ENCODE measurements at places on chromosomes 4 and X. TPM values are rescaled to one million over a fixed set of nuclear protein-coding genes. Genes with fewer than 3 reads are reported as not detected.

Gene FAM9B
- total RNA-seq: not detected

GRCh38 chr4:172631832-172632231 lies 536.8 kb upstream of the GALNT7 start:
- ATAC-seq: no peak

Gene IL1RAPL1
- total RNA-seq: 0.12 TPM

Gene AWAT1
- total RNA-seq: not detected

GRCh38 chr4:115213716-115214115 lies 100.3 kb upstream of the NDST4 start:
- ATAC-seq: no peak

DNA sequence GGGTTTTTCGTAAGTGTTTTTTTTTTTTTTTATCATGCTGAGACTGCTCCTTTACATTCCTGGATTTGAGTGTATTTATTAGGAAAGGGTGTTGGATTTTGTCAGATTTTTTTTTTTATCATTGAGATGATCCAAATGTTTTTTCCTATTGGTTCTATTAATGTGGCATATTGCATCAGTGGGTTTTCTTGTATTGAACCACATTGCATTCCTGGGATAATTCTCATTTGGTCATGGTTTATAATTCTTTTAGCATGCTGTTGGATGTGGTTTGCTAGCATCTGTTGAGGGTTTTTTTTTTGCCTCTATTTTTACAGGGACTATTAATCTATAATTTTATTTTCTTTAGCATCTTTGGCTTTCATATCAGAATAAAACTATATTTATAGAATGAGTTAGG lies 28.8 kb downstream of the COL4A5 start:
- ATAC-seq: no peak

GRCh38 chr4:40858962-40859361 lies 109.2 kb downstream of the NSUN7 start:
- no peak for ATAC-seq

Gene KCNIP4
- not detected for total RNA-seq

DNA sequence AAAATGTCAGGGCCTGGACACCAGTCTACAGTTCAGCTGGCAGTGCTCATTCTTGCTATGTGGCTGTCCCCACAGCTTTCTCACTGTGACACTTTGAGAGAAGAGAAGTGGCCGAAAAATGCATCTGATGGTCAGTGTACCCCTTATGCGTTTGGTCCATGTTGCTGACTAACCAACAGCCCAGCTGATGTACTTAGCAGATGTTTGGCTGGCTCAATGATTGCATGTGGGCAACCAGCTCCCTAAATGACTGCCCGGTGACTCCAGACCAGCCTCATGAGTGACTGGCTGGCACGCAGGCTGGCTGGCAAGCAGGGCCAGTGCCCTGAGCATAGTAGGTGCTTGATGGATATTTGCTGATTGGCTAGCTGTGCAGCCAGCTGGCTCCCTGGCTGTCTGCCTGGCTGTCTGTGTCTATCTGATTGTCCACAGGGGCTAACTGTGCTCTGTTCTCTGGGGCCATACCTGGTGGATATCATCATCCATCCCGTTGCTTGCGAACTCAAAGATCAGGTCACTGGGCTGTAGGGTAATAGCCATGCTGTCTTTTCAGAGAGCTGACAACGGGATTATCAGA lies 29.4 kb downstream of the ELF4 start:
- ATAC-seq: no peak

GRCh38 chr4:170723171-170723570 lies 633.4 kb upstream of the AADAT start:
- ATAC-seq: no peak

Gene XK
- total RNA-seq: 2.7 TPM

DNA sequence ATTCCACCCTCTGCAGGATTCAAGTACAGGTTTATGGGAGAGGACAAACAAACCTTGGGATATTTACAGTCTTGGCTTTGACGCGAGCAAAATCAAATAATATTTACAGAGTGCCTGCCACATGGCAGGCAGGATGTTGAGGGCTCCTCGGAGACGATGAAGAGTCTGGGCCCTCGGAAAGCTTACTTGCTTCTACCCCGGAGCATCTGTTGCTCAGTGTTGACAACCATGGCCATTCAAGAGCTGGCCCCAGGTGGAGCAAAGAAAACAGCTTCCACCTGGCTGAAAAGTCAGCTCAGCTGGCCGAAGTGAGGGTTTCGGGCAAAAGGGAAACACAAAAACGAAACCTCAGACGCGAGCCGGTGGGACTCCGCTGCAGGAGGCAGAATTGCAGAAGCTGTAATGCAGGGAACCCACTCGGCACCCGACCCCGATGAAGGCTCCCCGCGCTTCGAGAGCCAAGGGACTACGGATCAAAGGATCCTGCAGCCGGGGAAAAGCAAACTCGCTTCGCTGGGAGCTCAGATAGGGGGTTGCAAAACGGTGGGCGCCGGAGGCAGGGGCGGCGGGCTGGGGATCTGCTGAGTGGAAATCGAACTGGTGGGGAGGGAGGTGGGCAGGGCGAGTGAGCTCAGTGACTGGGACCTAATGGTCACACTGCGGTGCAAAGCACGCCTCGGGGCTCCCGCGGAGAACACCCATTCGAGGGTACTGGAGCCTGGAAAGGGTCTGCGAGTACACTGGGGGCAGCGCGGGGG lies 805 bp downstream of the ATP8A1 start:
- peak; percentile 9 for ATAC-seq

DNA sequence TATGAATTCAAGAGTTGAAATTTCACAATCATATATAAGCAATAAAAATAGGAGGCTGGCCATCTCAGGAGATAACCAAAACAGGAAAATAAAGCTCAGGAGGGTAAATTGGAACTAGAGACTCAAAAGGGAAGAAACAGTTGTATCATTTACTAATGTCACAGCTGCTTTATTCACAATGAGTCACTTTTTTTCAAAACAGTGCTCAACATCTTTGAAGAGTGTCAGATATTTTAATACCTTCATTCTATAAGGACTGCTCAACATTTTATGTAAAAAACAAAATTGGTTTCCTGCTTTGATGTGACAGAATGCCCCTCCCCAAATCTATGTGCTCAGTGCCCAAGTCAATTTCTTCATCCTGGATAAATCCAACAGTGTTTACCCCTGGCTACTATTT lies 97.7 kb downstream of the DDX60 start:
- ATAC-seq: no peak

DNA sequence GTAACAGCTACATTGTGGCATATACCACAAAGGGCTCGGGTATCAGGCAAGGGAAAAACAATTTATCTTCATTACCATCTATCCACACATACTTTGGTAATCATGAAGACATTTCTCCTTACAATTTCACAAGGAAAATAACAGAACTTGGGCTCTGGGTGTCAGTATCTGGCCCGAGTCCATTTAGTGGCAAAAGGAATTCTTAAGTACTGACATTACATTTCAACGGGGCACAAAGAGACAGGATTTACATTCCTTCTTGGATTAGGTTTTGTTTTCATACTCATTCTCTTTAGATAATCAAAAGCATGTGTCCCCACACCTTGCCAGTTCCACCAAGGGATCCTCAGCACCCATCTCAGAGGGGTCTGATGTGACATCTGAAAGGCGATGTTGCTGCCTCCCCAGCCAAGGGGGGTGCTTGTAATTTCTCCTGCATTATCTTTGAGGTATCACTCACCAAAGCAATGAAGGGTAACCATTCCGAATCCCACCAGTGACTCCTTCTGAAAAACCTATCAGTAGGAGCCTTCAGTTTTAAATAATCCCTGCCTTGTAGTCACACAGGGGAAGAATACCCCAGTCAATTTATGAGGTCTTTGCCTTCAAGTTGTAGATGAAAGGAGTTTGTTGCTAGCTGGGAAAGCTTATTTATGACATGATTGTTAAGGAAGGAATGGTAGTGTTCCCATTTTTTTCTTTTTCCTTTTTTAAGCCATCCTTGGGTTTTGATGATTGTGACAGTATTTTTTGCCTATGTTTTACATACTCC lies 118.6 kb downstream of the PALLD start:
- ATAC-seq: no peak

DNA sequence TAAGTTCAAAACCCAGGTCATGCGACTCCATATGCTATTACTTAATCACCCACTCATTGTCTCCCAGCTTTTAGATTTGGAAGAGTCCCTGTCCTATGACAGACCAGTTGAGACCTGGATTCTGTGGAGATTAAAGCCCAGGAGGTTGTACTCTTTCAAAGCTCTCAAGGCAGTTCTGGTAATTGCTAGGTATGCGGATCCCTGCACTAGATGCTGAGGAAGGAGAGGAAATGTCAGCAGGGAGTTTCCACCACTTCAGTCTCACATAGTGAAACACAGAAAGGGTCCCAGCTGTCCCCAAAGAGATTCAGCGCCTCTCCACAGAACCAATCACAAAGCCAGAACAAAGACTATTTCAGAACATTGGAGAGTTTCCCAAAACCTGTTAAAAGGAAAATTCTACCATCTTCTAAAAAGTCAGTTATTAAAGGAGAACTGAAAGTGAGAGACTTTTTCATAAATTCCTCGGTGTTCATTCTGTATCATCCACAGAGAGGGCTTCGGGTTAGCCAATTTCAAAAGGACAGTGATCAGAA lies 53.4 kb downstream of the IRF2 start:
- no peak for ATAC-seq

DNA sequence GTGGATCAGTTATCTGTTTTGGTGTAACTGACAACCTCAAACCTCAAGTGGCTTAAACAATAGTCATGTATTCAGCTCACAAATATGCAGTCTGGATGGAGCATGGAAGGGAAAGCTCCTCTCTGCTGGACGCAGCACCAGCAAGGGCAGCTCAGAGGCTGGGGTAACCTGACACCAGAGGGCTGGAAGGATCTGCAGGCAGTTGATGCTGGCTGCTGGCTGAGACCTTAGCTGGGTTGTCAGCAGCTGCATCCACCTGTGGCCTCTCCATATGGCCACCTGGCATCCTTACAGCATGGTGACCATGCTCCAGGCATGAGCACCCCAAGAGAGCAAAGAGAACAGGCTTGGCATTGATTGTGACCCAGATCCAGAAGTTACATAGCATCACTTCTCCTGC lies 46.7 kb downstream of the ENPP6 start:
- ATAC-seq: no peak

DNA sequence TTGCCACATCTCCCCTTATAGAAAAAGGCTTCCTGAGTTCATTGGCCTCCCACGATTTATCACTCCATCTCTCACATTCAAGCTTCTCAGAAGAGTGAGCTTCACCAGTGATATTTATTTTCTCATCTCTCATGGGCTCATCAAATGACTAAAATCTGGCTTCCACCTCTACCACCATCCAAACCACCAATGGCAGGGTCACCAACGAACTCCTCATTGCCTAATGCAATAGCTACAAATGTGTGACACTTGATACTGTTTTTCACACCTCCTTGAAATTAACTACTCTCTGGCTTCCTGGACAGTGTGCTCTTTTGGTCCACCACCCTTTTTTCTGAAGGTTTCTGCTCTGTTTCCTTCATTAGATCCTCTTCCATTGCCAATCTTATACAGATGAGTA lies 129.0 kb downstream of the SH2D1A start:
- no peak for ATAC-seq

Gene OTUD4
- total RNA-seq: 25.1 TPM

- ATAC-seq: no peak
Observed at GRCh38 chrX:141839856-141840255, 1.7 kb downstream of the MAGEC3 start.

DNA sequence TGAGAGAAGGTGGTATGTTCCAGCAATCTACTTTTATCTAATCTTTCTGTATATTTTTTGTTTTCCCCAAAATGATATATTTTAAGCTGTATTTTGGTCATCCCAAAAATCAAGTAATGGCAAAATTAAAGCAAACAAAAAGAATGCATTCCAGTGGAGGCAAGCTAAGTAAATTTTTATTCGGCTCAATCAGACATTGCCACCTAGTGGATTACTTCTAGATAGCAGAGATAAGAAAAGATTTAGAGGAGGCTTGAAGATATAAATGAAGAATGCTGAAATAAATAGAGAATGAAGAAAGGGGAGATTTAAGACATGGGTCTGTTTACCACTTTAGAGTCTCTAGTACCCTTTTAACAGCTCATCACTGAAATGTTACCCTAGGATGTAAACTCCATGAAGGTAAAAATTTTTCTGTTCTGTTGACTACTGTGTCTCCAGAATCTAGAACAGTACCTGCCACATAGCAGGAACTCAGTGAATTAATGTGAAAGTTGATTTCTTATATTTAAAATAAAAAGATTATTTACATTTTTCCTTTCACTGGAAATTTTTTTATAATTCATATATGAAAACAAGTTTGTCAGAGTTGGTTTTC lies 110.9 kb upstream of the ANK2 start:
- no peak for ATAC-seq

- ATAC-seq: peak; percentile 52
Observed at GRCh38 chr4:110508827-110509710, 33.1 kb downstream of the ENPEP start.

Gene DMP1
- total RNA-seq: not detected

Gene CFAP299
- total RNA-seq: not detected

Gene APEX2
- 16.3 TPM for total RNA-seq

Gene PLK4
- 10.5 TPM for total RNA-seq

GRCh38 chr4:153260132-153260531 lies 55.9 kb downstream of the TRIM2 start:
- ATAC-seq: no peak

- ATAC-seq: peak; percentile 47
Observed at GRCh38 chr4:44487341-44487740, 38.7 kb upstream of the KCTD8 start.

- ATAC-seq: peak; percentile 32
Observed at GRCh38 chr4:143359644-143360193, 23.0 kb downstream of the GAB1 start.

DNA sequence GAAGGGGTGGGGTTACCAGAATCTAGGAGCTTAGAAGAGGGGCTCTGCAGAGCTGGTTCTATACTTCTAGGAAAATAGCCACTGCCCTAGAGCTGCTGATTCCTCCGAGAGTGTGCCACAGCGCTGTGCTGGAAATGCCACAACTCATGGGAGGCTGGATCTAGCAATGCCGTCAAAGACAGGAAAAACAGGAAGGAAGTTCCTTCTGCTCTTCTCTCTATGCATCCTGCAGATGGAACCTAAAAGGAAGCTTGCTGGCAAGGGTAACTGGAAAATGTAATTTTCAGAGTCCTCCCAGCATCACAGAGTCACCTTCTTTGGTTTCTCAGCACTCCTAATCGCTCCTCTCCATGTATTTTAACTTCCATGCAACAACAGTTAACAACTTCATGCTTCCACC lies 121.2 kb upstream of the TLL1 start:
- ATAC-seq: no peak

Gene CDKL5
- total RNA-seq: 8.7 TPM

DNA sequence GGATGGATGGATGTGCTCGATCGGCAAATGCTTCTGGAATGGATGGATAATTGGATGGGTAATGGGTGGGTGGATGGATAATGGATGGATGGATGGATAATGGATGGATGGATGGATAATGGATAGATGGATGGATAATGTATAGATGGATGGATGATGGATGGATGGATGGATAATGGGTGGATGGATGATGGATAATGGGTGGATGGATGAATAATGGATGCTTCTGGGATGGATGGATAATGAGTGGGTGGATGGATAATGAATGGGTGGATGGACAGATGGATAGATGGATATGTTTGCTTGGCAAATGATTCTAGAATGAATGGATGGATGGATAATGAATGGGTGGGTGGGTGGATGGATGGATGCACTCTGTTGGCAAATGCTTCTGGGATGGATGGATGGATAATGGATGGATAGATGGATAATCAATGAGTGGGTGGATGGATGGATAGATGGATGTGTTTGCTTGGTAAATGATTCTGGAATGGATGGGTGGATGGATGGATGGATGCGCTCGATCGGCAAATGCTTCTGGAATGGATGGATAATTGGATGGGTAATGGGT lies 3.8 kb upstream of the SLC25A6 start:
- ATAC-seq: no peak

Gene RPS6KA6
- total RNA-seq: 0.96 TPM

Gene ALPK1
- 14.5 TPM for total RNA-seq

All from esophagus mucosa (tissue), 1 donor.